ENCODE measurements at places on chromosomes 7 and 10.

- no peak for DNase-seq
Measured at GRCh38 chr10:49560526-49560925, 21.6 kb upstream of the ERCC6 start.

- no peak for DNase-seq
Measured at GRCh38 chr7:150666412-150666811, 19.1 kb upstream of the GIMAP2 start.

DNA sequence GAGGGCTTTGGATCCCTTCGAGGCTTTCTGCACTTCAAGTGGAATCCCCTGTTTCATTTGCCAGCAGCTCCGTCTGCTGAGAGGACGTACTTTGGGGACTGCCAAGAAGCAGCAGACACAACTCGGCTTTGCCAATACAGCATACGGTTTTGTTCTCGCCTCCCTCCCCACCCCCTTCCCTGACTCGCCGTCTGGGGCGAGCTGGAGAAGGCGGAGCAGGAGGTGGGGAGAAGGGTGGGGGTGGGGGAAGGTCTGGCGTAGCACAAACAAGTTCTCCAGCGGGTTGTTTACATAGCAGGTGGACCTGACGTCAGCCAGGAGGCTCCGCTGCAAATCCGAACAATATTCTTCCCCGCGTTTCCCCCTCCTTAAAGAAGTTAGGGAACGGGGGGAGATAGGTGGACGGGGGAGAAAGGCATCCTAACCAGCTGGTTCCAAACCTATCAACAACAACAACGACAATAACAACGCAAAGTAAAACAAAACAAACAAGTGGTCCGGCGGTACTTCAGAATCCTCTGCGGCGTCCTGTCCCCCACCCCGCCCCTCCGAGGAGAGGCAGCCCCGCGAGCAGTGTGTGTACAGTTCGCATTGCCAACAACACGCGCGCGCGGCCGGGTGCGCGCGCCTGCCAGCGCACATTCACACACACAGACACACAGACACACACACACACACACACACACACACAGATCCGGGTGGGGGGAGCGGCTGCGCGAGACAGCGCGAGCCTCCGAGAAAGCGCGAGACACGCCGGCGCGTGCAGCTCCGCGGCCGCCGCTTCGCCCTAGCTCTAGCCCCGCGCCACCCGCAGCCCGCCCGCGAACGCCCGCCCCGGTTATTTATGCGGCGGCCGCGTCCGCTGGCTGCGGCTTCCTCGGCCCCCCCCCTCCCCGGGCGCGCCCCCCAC is 167.0 kb upstream of the PPP1R3A start:
- peak; percentile 79 for DNase-seq

- no peak for DNase-seq
Measured at GRCh38 chr7:125030756-125031387, 101.2 kb upstream of the POT1 start.

- DNase-seq, result no peak
Measured at GRCh38 chr7:27167916-27168264, 2.6 kb upstream of the HOXA9 start.

- no peak for DNase-seq
Measured at GRCh38 chr7:89908736-89909135, 245.5 kb upstream of the STEAP1 start.

GRCh38 chr7:17774716-17775288 is 165.5 kb downstream of the SNX13 start:
- no peak for DNase-seq

DNA sequence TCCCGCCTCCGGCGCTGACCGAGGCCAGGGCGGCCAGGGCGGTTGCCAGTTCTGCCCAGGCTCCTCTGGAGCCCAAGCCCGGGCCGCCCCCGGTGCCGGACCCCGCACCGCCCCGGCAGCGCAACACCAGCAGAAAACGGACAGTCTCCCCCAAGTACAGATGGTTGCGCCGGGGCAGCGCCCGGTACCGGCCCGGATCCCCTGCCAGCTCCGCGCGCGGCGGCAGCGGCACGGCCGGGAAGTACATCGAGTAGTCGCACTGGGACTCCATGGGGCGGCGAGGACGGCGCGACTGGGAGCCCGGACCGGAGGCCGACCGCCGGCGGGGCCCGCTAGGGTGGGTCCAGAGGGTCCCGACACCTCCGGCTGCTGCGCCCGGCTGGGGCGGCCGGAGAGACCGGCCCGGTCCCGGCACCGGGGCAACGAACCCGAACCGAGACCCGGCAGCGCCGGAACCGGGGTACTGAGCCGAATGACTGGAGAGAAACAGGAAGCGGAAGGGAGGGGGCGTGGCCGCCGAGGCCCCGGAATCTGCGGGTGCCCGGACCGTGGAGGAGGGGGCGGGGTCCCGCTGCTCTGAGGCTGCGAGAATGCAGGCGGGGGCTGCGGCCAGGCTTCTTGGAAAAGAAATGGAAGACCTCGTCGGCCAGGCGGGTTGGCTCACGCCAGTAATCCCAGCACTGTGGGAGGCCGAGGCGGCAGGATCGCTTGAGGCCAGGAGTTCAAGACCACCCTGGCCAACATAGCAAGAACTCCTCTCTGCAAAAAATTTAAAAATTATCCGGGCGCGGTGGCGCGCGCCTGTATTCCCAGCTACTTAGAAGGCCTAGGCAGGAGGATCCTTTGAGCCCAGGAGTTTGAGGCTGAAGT is at the start of gene TRAPPC14:
TSS of gene TRAPPC14 (minus strand) at position 495 of the 870 bp plus-strand sequence. CDS start at position 271, 224 bp downstream.
- peak; percentile 88 for DNase-seq

DNA sequence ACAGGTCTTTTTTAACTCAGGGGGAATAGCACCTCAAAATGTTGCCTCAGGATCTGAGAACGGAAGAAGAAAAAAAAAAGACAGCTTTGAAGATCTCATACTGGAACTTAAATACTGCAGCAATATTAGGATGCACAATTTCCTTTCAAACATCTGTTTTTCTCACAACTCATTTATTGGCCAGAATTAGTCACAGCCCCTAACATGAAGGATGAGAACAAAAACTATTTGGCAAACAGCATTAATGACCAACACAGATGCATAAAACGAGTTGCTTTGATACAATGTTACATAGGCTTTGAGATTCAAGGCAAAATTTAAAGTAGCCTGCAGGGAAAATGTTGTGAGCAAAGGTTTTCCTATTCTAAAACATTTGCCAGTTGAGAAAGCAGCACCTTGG is 36.5 kb downstream of the JMJD1C start:
- no peak for DNase-seq

DNA sequence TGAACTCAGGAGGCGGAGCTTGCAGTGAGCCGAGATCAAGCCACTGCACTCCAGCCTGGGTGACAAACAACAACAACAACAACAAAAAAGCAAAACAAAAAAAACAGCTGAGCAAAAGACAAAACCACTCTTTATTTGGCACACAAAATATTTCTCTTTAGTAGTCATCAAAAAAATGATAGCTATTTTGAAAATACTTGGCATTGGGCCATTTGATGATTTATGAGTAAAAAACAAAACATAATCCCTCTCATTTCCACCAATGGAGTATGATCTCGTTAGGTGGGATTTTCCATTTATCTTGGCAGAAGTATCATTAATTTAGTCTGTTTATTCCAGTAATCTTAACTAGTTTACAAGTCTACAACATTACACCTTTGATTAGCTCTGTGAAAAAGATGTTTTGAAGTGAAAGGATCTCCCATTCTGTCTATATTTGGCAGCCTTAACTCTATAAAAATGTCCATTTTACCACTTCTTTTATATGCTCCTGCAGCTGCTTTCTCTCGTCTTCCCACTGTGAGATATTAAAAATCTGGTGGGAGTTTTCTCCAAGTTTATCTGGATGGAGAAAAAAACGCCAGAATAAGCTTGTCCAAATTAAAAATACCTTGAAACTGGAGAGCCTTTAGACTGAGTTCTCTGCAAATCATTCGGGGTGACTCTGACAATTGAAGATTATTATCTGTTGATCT is 58.8 kb upstream of the AGMO start:
- DNase-seq, result no peak

- DNase-seq, result no peak
Measured at GRCh38 chr10:68135922-68136792, 26.9 kb downstream of the MYPN start.

DNA sequence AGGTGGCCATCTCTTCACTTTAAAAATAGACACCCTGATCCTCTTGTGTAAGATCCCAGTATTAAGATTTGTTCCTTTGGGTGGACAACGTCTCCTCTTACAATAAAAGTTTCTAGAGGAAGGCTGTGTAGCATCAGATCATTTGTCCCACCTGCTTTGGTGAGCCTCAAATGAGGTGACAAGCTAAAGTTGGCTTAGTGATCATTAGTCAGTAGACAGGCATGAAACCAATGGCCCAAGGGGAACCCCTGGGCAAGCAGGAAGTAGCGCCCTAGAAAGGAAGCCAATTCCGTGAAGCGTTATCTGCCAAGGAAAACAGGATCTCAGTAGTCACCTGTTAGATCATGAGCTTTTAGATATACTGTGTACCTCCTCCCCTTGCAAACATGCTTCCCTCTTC is 66.8 kb downstream of the PCGF5 start:
- DNase-seq, result no peak

DNA sequence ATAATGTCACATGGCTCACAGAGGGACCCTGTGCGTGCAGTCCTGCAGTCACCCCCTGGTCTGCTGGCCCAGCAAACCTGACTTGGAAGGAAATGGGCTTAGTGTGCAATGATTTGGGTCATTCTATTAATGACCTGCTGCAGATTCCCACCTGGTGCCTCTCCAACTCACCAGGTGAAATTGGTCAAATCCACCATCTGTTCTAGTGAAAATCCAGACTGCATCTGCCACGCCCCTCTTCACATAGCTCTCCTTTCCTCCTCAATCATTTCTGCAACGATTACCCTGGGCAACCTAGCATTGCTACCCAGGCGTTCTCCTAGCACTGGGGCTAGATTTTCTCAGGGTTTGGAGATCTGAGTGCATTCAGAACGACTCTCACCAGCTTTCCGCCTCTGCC is 29.4 kb downstream of the SRRM3 start:
- no peak for DNase-seq

DNA sequence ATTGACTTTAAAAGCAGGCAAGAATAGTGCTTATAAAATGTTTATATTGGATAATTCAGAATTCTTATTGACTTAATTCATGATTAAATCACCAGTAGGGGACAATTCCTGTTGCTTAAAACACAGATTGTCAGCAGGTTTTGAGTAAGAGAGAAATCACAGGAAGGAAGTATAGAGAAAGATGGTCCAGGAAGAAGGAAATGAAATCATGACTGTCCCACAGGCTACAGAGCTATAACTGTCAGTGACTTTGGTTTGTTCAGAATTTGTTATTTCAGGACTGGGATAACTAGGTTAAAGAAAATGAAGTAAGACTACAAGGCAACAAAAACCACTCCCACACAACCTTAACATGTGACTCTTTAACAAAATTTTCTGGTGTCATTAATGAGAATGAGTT is 6.8 kb downstream of the GNGT1 start:
- no peak for DNase-seq

DNA sequence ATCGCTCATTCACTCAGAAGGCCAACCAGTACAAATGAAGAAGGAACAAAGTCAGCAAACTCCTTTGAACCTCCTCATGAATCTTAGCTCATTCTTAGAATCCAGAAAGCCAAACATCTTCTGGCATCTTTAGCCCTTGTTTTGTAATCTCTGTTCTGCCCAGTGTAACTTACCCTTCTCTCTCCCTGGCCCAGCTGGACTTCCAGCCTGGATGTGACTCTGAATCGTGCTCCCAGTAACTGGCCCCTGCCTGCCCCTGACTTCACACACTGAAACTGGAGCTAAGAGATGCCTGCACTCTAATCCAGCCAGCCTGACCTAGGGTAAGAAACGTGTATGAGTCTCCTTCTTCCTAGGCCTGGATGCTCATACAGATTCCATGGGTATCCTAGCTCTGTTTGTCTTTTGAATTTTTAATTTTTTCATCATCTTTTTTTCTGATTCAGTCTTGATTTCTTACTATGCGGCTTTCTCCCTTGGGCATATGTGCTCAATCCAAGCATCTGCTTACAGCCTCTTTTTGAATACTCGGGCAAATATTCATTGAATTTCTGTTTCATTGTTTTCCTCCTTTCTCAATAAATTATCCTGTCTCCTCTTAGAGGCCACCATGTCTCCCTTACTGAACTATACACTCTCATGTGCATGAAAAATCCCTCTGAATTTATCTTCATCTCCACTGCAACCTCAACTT is 845.6 kb upstream of the AUTS2 start:
- DNase-seq, result no peak

DNA sequence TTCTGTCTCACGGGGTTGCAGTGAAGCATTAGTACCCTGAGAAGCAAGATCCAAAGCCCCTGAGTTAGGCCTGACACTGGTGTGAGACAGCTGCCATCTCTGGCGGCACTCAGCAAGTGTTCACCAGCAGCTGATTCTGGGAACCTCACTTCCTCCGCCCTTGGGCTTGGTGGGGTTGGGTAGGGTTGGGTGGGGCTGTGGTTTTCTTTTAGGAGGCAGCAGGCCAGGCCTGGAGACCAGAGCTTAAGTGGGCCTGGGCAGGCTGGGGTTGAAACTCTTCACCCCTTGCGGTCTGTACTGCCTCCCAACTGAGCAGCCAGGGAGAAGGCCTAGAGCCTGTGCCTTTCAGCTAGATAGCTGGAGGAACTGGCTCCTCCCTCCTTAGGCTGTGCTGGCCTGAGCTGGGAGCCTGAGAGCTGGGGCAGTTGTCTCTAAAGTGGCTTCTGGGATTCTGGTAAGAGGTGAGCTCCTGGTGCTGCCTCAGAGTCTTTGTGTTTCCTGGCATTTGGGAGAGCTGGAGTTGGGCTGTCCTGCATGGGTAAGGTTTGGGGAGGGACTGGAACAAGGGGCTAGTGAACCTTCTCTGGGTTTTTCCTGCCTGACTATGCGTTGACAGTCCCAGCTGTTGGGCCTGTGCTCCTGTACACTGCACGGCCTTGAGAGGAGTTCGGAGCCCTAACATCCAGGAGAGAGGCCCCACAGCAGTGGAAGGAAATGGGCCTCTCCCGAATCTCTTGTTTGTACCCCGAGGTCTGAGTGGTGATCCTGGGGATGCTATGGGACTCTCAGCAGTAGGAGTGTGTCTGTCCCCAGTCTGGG is 5.1 kb downstream of the TSPAN14 start:
- no peak for DNase-seq

GRCh38 chr7:39703144-39703543 is 79.8 kb downstream of the RALA start:
- DNase-seq, result no peak

DNA sequence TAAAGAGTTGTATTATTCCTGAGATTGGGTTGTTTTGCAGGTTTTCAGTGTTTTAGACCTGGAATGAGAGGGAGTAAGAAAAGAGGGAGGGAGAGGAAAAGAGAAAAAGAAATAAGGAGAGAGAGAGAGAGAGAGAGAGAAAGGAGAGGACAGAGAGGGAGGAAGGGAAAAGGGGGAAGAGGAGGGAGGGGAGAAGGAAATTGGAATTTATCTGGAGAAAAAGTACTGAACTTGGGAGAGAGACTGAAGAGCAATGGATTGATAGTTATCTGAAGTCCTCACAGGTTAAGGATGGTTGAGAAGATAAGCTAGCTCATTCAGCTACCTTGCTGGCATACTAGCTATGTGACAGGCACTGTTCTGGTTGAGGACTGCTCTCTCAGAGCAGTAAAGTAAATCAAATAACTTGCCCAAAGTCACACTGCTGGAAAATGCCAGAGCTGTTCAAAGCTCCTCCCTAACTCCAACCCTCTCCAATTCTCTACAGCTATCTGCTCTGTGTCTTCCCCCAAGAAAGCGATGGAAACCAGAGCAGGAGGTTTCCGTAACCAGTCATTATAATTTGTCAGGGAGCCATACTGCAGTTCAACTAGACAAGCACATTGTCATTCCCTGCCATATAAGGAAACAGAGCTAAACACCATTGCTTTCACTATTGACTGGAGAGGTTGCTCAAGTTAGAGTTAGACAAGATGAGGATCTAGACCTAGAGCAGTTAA is 10.7 kb downstream of the CALD1 start:
- no peak for DNase-seq

GRCh38 chr10:11601670-11602069 is 9.8 kb downstream of the USP6NL start:
- no peak for DNase-seq

- DNase-seq, result no peak
Measured at GRCh38 chr10:124162774-124163354, 69.5 kb upstream of the CHST15 start.
